ENCODE measurements at places on chromosomes 3 and 15.

GRCh38 chr15:98556321-98556720, 92.0 kb upstream of the IGF1R start:
- DNase-seq, result no peak

GRCh38 chr15:92580933-92581445, 74.6 kb downstream of the FAM174B start:
- DNase-seq, result no peak

DNA sequence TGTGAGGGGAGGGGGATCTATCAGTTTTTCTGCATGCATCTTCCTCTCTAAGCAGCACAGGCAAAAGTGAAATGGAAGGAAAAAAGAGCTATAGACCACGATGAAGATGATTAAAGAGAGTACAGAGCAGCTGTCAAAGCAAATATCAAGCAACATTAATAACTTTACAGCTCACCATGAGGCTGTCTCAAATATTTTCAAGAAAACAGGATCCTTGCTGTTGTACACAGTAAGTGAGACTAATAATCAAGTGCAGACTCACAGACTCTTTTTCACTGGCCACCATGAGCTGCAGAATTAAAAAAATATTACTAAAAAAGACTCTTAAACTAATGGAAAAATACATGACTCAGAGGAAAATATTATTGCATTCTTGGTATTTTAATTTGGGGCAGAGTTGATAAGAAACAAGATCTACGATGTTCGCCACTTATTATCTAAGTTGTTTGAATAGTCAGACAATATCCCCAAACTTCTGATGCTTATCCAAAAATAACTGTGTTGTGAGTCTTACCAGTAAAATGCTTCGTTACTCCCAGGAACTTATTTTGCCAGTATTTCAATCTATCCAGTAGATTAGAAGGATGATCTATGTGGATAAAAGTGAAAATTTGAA, 817.5 kb upstream of the ALCAM start:
- DNase-seq, result no peak

GRCh38 chr3:169964176-169964575, 2.4 kb upstream of the SEC62 start:
- DNase-seq, result no peak

DNA sequence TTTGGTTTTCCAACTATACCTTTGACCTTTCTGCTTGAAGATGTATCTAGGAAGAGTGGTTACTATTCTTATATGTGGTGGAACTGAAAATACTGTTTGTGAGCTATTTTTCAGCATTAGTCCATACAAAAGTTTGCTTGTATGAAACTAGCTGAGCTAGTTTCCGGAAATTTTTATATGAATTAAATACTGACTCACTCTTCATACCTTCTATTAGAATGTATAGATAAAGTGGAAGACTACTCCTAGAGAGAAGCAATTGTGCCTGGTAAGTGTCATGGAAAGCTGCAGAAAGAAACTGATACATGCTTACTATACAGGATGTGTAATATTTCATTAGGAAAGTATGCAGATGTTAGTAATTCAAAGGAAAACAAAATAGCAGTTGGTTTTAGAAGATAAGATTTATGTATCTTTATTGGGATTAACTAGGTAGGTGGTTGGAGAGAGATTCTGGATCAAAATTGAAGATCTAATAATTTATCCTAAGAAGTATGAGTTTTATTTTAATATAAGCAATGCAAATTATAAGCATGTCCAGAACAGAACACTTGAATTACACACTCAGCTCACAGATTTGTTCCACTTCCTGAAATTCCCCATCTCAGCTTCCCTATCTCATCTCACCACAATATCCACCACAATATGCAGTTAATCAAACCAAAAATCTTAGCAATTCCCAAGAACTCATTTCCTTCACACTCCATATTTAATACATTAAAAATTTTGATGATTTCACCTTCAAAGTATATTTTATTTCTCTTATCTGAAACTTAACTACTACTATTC, 82.8 kb downstream of the BCHE start:
- DNase-seq, result no peak

DNA sequence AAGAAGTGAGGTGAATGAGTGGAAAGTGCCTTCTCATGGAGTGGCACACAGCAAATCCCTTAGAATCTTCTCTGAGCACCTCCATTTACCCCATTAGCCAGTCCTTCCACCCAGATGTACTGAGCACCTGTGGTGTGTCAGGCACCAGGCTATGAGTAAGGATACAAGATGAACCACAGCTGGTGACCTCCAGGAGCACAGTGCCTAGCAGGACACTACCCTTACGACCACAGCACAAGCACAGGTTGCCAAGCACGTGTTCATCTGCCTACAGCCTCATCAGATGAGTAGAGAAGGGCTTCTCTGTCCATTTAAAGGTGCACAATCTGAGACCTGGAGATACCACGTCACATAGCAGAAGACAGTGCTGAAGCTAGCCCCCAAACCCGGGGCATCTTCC, 6.2 kb downstream of the MYLK start:
- no peak for DNase-seq
